Stimulated activated CD4-positive, alpha-beta T cell treated with anti-CD3 and anti-CD28 coated beads, Interleukin-4, amount 100 ng/mL, for 24 hours (primary cell): ENCODE measurements at places on chromosomes 6 and 20.

DNA sequence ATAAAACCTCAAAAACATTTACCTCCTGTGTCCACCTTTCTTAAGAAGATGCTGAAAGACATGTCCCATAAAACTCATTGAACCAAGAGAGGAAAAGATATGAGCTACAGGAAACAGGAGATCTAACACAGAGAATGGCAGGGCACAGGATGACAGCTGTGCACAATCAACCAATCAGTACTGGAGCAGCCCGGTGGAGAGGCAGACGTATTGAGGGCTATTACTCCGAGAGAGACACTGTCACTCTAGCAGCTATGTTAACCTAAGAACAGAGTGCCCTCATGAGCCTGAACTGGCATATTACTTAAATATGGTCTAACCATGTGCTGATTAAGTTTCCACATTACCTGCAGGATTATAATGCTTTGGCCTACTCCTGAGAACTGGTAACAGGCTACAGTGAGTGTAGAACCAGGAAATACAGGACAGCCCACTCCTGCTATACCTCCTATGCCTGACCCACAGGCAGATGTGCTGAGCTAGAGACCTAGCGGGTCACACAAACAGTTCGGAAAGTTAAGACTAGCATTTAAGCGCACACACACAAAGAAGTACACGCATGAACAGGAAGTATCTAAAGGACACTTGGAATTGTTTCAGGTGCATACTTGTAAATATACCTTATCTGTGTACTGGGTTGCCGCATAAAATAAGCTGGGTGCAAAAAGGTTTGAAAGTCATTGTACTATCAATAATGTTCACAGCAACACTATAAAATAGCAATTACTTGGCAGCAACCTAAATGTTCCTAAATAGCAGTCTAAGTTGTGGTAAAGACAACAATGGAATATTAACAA is 199.3 kb upstream of the SHLD1 start:
- no peak for DNase-seq

GRCh38 chr20:36752582-36752981 is 6.7 kb upstream of the NDRG3 start:
- DNase-seq, result no peak

GRCh38 chr20:32984196-32984595 is 20.0 kb downstream of the SUN5 start:
- DNase-seq, result no peak

GRCh38 chr6:143356101-143356880 is 94.2 kb downstream of the ADAT2 start:
- DNase-seq, result no peak

- DNase-seq, result no peak
These were observed 92.9 kb downstream of the VEGFA start for GRCh38 chr6:43862925-43863324.

- DNase-seq, result no peak
These were observed 423.7 kb upstream of the MARCKS start for GRCh38 chr6:113433335-113433991.
